Suprapubic skin (tissue), 4 donors: ENCODE measurements at places on chromosomes 1 and 21.

DNA sequence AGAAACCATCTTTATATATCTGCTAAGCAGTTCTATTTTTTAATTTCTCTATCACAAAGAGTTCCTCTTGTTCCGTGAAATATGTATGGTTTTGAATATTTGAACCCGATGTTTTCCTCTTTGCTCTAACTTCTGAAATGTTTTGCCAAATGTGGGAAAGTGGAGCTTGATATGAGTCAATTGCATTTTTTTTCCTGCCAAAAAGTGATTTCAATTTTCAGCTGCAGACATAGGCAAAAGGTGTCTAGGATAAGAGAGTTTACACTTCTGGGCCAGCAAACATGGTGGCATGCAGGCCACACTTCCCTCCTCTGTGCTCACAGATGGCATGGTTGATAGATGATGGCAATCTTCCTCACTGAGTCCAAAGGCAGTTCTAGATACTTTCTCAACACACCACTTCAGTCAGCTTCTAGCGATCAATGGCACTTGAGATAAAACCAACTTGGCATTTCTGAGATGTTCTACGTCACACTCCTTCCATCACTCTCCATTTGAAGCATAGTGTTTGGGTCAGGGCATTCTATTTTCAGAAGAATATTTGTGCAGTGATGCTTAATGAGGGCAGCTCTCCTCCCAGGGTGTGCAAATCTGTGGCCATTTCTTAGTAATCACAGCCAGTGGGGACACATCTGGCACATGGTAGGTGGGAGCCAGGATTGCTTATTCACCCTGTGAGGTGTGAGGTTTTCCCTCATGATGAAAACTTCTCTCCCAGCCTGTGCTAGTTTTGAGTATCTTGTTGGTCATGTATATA, 54.4 kb upstream of the SCAF4 start:
- DNase-seq, result no peak

GRCh38 chr1:221294242-221294641, 415.0 kb downstream of the HLX start:
- no peak for DNase-seq

GRCh38 chr1:12202190-12202497, 27.7 kb upstream of the VPS13D start:
- no peak for DNase-seq

- no peak for DNase-seq
Observed at GRCh38 chr1:225378880-225379279, 49.0 kb downstream of the LBR start.

GRCh38 chr1:156549831-156550230, 22.5 kb downstream of the IQGAP3 start:
- DNase-seq, result no peak

- no peak for DNase-seq
Observed at GRCh38 chr1:152699746-152700145, 1.6 kb downstream of the LCE2A start.

DNA sequence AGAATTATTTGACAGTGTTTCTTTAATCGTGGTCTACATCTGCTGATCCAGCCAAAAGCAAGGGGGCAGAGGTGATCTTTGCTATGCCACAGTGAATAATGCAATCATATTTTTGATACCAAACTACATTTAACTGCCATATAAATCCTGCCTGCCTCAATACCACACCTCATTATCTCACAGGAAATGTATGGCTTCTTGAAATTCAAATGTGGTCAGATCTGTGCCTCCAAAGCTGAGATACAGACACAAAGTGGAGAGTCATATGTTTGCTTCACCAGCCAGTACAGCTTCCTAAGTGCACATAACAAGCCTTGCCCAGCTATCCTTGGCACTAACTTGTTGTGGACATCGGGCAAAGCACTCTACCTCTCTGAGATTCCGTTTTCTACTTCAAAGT, 250.0 kb upstream of the NFIA start:
- DNase-seq, result no peak

DNA sequence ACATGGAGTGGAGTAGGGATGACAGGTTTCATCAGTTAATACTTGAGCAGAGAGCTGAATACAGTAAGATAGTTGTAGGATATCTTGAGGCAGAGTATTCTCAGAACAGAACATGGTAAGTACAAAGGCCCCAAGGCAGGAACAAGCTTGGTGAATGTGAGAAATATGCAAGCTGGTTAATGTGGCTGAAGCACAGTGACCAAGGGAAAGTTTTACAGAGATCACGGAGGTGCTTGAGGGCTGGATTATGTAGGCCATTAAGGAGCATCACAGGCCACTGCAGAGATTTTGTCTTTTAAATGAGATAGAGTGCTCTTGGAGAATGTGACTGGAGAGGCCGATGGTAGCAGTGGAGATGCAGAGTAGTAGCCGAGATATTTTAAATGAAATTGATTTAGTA, 54.0 kb upstream of the BOLA1 start:
- DNase-seq, result no peak

DNA sequence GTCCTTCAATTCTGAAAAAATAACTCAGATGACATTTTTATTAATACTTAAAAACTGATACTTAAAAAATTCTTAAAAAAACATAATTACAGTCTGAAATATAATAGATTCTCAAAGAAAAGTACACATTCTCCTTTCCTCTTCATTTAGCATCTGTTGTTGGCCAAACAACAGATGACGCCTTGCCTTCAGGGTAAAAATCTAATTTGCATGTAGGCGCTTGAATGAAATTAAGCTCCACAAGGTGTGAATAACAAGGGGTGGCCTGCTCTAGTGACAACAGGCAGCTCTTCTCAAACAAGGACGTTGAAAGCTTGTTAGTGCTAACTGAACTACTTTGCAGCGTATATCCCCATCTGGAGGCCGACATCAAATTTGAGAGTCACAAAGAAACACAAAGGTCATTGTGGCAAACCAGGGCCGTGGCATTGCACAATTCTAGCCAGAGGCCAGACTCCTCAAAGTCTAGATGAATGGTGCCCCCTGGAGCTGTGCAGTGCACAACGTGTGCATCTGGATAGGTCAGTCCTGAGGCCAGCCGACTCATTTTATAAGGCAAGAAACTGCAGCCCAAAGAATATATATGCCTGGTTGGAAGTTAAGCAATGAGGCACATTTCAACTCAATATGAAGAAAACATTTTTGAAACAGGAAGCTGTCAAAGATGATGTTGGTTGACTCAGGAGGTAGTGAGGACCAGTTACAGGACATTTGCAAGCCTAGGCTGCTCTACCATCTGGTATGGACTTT, 459.2 kb upstream of the RUNX1 start:
- no peak for DNase-seq

GRCh38 chr21:32457360-32457840, 44.9 kb downstream of the EVA1C start:
- DNase-seq, result no peak

DNA sequence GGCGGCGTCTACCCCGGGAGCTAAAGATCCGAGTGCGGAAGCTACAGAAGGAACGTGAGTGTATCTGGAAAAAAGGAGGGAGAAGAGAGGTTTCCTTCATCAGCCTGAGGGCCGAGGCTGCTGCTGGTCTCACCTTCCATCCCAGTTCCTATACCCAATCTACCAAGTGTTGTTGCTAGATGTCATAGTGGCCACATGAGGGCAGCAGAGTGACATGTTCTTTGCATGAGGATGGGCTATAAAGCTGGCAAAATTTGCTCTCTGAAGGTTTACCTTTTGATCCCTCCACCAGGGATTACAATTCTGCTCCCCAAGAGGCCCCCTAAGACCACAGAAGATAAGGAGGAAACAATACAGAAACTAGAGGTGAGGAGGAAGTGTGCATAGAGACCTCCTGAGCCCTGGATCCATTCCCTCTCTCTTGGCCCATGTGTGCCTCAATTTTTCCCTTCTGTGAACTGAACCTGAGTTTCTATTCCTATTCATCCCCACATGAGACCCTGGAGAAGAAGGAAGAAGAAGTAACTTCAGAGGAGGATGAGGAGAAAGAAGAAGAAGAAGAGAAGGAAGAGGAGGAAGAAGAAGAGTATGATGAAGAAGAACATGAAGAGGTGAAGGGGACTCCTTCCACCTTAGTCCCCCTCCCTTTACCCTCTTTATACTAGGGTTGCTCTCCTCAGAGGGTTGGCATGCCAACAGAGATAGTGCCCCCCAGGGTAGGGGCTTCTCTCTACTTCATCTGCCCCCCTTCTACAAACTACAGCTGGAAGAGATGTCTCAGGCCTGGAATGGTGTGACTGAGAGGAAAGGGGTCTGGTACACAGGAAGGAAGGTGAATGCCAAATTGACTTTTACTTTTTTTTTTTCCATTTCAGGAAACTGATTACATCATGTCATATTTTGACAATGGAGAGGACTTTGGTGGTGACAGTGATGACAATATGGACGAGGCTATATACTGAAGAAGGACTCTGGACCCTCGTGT, 13.3 kb downstream of the POLR3GL start:
- DNase-seq, result peak; percentile 86
